CD14-positive monocyte (primary cell): ENCODE measurements at places on chromosomes 3 and 15.
A peak's percentile ranks its signal among the peaks of the same experiment; 100 is the strongest.

- no peak for DNase-seq
Observed at GRCh38 chr3:61669203-61669602, 107.8 kb downstream of the PTPRG start.

DNA sequence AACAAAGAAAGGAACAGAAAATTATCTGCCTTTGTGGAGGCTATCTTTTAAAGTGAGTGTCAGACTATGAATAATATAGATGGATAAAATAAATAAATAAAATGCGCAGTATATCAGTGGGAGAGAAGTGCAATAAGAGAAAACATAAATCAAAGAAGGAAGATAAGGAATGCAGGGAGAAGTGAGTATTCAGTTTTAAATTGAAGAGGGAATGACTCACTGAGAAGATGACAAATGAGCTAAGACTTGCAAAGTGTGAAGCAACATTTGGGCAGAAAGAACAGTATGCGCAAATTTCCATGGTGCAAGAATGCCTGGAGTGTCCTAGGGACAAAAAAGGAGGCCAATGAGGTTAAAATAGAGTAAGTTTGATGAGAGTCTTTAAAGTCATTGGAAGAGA, 1300.1 kb upstream of the ALCAM start:
- no peak for DNase-seq

- DNase-seq, result no peak
Observed at GRCh38 chr3:66029443-66029842, 9.3 kb downstream of the MAGI1 start.

DNA sequence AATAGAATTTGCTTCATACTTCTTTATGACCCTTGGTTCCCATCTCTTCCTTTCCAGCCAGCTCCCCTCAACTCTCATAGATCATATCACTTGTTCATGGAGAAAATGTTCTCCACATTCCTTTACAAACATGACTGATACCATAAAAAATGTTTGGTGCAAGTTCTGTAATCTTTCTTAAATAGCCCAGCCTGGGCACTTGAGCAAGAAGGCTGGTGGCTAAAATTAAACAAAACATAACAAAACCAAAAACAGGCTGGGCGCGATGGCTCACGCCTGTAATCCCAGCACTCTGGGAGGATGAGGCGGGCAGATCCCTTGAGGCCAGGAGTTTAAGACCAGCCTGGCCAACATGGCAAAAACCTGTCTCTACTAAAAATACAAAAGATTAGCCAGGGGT, 8.9 kb upstream of the POLR2M start:
- no peak for DNase-seq

GRCh38 chr15:23565395-23566070, at the start of gene MKRN3:
Gene MKRN3, plus strand, starts transcription at chr15:23565674. Its CDS starts 109 bp downstream, at chr15:23565783.
- no peak for DNase-seq

GRCh38 chr3:103730744-103731143, 1295.9 kb downstream of the ZPLD1 start:
- no peak for DNase-seq

DNA sequence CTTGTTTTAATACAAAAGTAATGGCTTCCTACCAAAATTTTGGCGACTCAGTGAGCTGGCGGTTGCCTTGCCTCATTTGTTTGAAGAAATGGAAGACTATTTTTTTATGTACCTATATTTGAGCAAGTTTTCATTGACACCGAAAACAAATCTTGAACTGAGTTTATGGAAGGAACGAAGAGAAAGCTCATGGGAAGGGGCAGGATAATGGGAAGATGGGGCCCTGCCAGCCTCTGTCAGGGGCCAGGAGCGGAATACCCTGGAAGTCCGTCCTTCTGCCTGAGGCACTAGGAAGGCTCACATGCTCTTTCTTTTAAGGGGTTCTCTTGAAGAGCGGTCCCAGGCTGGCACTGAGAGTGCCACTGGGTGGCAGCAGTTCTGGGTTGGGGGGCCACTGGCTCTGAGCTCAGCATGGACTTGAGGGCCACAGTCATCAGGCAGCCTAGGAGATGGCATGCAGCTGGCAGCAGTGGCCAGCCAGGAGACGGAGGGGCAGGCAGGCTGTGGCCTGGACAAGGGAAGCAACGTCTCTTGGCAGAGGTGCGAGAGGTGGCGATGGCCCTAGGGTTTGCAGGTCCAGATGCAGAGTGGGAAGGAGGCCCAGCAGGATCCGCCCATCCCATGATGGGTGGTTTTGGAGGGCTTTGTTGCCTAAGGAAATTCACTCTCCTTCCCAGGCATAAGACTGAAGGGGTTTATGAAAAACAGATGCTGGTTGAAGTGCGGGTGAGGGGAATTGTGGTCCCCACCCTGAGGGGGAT, 41.6 kb downstream of the ISG20 start:
- no peak for DNase-seq

DNA sequence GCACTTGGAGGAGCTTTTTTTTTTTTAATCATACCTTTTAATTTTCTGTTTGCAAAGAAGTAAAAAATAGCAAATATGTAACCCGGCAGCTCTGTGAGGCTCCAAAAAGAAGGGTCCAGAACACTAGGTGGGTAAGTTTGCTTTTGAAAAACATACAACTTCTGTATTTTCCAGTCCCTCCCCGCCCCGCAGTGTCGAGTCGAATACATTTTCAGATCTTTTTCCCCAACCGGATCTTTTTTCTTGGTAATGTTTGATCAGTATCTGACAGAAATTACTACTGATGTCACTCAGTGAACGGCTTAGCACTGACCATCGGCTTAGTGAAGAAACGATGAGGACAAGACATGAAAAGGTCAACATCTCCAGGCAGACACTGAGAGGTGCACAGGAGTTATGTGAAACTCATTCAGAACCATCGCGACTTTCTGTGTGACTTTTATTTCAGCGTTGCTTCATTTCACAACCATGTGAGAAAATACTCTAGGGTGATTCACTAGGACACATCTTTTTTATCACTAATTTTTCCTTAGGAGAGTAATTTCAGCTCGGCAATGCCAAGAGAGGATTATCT, 11.0 kb downstream of the ISL2 start:
- DNase-seq, result no peak

- no peak for DNase-seq
Observed at GRCh38 chr15:67468416-67468815, 52.5 kb upstream of the C15orf61 start.

DNA sequence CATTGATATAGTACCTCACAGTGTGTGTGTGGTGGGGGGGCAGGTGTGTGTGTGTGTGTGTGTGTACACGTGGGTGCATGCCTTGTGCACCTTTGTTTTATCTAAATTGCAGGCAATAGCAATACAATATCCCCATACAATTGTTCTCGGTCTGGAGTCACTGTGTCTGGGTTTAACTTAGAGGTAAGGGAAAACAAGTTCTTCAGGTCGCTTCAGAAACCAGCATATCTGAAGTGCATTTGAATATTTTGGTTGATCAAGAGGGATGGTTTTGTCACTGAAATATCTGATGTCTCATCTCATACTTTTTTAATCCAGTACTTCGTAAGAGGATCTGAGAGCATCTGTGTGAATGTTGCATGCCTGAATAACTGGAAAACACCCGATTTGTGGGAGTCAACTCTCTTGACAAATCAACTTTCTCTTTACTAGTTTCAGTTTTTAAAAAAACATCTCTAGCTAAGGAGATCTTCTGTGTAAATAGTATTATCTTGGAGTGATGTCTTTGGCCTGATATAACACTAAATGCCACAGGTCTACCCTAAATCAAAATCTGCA, 206.8 kb upstream of the NR2F2 start:
- no peak for DNase-seq

GRCh38 chr15:85406916-85407315, 26.5 kb downstream of the AKAP13 start:
- no peak for DNase-seq

DNA sequence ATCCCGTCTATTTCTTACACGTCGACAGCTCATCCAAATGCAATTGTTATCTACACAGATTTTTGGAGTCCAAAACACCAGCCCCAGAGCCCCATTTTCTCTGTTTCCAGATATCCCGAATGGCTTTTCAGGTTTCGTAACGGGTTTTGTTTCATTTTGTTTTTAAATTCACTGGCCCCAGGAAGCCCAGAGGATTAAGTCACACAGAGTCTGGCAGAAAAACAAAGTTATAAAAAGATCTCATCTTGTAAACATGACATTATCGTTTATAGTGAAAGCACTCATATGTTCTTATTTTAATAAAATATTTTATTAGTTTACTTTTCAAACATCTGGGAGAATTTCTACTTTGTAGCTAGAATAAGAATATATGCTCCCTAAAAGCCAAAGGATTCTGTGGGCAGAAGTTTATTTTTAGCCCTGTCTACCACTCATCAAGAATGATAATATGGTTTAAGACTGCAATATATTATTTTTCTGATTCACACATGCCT, 149.3 kb upstream of the SLC2A2 start:
- no peak for DNase-seq

DNA sequence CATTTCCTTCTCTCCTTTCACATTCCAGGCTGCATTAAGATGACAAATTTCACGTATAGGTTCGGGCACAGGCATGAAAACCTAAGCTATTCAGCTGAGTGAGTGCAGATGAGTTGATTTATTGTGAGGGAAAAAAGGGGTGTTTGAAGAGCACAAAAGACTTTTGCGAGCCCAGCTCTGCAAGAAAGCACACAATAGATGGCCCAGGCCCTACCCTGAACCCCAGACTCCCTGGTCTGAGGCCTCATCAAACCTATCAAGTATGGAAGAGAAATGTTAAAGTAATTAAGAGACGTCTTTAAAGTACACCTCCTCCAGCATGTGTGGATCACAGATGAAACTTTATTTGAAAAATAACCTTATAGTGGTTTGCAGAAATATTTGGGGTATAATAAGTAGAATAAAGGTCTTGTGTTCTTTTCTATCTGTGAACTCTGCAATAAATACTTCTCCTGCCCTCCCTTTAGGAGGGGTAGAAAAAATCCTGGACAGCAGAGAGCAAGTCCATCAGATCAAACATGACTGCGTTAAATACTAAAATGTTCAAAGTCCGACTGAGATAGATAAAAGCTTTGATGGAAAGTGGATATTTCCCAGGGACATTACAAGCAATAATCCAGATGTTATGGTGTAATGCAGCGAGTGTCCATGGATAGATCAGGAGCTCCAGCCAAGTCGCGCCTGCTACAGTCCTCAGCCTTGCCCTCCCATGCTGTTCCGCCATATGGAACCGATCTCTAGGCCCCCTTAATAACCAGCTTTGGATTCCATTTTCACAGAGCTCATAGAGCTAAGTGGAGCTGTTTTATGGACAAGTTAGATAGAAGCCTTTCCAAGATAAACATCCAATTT, 121.5 kb downstream of the MCTP2 start:
- no peak for DNase-seq

- no peak for DNase-seq
Observed at GRCh38 chr3:164832216-164832615, 246.1 kb downstream of the SI start.

DNA sequence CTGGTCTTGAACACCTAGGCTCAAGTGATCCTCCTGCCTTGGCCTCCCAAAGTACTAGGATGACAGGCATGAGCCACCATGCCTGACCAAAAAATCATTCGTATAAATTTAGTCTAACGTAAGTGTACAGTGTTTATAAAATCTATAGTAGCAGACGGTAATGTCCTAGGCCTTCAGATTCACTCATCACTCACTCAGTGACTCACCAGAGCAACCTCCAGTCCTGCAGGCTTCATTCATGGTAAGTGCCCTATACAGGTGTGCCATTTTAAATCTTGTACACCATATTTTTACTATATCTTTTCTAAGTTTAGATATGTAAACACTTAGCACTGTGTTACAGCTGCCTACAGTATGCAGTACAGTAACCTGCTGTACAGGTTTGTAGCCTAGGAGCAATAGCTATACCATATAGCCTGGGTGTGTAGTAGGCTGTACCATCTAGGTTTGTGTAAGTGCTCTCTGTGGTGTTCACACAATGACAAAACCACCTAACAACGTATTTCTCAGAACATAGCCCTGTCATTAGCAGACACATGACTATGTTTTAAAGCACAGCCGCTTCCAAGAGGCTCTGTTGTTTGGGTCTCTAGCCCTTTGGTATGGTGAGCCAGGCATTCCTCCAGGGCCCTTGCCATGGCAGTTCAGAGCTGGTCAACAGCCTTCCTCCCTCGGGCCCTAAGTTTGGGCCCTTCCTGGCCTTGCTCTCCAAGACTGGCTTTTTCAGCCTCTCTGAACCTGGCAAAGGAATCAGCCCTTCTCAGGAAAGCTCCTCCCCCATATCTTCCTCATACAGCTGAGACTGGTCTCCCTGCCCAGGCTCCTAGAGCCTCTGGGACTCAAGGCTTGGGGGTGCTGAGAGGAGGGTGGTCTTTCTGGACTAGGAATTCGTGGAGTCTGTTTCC, 1.9 kb upstream of the CCDC9B start:
- DNase-seq, result no peak

GRCh38 chr15:88690331-88690730, 51.5 kb downstream of the ISG20 start:
- no peak for DNase-seq

- DNase-seq, result no peak
Observed at GRCh38 chr3:113981803-113982202, 34.0 kb downstream of the ZDHHC23 start.

DNA sequence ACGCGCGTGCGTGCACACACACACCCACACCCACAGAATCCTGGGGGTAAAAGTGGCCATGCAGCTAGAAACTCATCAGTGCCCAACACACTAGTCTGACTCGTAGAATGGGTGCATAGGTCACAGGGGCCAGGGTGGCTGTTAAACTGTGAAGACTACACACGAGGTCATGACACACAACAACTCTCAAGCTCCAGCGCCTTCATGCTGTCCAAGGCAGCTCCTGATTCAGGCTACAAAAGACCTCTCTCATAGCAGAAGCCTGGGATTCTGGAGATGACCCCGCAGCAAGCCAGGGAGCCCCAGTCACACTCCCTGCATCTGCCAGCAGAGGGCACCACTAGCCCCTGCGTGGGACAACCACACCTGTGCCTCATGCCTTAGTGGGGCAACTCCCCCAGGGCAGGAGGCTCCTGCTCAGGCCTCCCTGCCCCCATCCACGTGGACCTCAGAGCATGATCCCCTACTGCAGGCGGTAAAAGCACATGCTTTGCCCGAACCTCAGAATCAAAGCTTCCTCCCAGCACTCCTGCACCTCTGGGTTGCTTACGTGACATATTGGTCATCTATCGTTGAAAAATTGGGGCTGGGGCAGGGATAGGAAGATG, 93.1 kb downstream of the LRIG1 start:
- DNase-seq, result peak; percentile 40

GRCh38 chr3:37173806-37174205, 576 bp downstream of the LRRFIP2 start:
- peak; percentile 74 for DNase-seq
